AG09319 (cell line): ENCODE measurements at places on chromosomes 3 and 15.

DNA sequence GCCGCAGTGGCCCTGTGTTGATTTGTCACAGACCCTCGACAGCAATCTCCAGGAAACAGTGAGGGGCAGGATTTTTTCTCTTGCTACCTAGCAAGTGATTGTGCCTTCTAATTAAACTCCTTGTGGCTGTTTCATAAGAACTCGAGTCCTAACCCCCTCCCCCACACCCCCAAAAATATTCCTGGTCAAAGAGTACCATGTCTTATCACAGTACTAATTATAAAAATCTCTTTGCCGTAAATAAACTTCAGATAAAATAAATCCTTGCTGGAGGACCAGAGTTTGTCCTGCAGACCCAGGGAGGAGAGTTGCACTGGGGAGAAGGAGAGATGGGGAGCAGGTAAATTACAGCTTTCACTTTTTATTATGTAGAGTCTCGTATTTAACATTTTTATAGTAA, 64.3 kb downstream of the FAM174B start:
- no peak for DNase-seq

GRCh38 chr15:68576235-68576892, 2.4 kb upstream of the CORO2B start:
- DNase-seq = no peak

GRCh38 chr3:45873638-45874037, 12.7 kb upstream of the CCR9 start:
- no peak for DNase-seq

- no peak for DNase-seq
Observed at GRCh38 chr3:188262488-188262887, 108.5 kb downstream of the LPP start.

GRCh38 chr3:134998855-134999254, 203.8 kb downstream of the EPHB1 start:
- no peak for DNase-seq

DNA sequence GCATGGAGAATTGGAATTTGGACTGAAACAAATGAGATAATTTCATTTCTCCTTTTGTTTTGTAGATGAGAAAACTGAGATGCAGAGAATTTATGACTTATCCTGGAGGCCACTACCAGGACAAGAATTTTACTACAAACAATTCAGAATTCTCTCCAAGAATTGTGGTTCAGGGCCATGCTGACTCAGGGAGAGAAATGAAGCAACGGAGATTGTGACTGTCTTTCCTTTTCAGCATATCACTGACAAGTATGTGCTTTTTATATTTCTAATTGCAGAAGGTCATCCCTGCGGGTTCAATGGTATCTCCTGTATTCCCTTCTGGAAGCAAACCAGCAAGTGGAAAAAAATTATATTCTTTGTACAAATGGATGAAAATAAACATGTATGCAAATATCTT, 170.8 kb upstream of the MITF start:
- DNase-seq = no peak

- no peak for DNase-seq
Observed at GRCh38 chr3:100696161-100696560, 13.1 kb upstream of the TFG start.

- no peak for DNase-seq
Observed at GRCh38 chr3:34212175-34212574, 413.7 kb downstream of the PDCD6IP start.

GRCh38 chr15:49331442-49331841, 91.6 kb upstream of the FGF7 start:
- DNase-seq = no peak

- DNase-seq = no peak
Observed at GRCh38 chr3:120468635-120469295, 18.0 kb upstream of the FSTL1 start.

DNA sequence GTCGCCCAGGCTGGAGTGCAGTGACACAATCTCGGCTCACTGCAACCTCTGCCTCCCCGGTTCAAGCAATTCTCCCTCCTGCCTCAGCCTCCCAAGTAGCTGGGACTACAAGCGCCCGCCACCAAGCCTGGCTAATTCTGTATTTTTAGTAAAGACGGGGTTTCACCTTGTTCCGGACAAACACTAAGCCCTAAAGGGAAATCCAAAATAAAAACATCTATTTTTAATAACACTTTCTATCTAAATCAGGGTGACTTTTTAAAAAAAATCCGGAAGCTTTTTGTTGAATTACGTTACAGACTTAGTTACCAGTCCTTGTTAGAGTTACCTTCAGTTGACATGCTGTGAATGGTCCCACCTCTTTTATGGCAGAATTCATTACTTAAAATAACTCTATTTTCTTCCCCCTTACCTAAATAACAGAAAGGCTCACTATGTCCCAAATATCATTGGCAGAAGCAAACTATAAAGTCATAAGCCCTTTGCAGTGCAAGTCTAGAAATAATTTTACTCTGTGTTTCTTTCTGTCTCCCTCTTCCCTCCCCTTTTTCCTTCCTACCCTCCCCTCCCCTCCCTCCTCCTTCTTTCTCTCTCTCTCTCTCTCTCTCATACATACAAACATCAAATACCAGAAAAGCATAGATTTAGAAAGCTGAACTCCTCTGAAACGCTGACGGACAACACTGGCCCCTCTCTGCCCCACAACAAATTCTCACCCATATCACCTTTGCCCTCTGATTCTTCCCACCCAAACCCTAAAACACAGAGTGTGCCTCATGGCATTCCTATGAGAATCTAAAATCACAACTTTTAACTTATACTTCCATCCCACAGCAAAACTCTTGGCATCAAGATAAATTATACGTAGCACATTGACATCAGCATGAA, 18.3 kb downstream of the THBS1 start:
- DNase-seq = peak; percentile 48

GRCh38 chr3:190076601-190077394, 43.9 kb downstream of the P3H2 start:
- DNase-seq = peak; percentile 89

DNA sequence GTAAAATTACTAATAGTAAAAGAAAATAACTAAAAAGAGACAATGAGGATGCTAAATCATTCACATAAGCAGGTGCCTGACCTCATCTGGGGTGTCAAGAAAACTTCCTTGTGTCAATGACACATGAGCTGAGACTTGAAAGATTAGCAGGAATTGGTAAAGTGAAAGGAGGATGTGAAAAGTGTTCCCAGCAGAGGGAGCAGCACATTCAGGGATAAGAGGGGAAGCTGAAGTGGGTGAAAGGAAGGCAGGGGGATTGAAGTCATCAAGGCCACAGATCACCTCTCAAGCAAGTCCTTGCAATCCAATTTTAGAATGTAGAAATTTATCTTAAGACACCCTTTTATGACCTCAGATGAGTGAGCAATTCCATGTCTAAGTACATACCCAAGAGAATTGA, 60.2 kb upstream of the ACP3 start:
- DNase-seq = peak; percentile 24

DNA sequence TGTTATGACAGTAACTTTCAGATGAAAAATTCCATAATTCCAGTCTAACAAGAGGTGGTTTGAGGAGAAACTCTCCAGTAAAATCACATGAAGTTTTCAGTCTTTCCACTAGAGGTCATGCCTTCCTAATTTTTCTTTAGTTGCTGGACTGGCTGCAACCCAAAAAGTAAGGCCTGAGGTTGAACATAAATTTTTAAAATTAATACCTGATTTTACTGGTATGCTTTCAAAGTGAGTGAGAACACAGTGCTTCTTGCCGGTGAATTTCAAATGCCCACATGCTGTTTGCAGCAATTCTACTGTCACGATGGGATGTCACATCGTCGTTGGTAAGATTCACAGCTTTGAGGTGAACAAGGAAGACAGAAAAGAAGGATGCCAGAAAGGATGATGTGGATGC, 89.0 kb upstream of the FGF12 start:
- DNase-seq = no peak

DNA sequence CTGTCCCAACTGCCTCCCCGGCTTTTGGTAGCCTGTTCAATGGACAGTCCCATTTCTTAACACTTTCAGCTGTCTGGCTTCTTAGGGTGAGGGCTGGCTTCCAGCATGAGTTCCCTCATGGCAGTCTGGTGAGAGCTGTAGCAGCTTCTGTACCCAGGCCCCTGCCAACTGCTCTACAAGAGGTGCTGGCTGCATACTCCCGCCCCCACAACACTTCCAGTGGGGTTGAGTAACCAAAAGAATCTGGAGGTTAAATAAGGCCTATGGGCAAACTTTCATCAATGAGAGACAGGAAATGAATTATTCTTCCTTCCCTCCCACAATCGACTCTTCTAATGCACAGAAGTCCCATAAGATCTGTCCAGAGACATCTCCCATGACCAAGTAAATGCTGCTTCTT, 145.0 kb downstream of the NEK10 start:
- no peak for DNase-seq

DNA sequence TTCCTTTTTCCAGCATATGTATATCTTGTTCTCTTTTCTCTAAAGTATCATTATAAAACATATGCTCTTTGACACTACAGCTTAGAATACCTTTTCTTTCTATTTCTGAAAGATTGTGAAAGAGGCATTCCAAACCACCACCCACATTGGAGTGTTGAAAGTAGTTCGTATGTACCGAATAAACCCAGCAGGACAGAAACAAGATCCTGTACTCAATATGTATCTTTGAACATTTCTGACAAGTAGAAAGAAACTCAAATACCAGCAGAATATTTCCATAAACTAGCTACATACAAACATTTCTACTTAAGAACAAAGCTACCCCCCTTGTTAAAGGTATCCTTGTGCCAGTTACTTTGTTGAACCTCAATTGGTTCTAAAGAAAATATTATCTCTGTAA, 415.3 kb upstream of the ALCAM start:
- no peak for DNase-seq

DNA sequence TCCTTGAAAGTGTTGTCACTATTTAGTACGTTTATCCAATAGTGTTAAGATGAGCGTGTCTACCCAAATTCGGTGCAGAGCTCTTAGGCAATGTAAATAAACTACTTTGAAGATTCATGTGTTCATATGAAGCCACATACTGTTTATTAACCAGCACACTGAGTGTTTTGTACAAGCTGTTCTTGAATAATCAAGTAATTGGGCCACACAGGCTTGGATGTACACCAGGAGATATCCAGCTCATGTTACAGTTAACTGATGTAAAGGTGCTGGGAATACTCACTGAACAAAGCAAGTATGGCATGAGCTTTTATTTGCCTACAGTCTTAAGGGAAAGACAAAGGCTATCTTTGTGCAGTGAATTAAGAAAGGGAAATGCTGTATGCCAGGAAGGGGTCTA, 632 bp upstream of the DHX36 start:
- DNase-seq = no peak

DNA sequence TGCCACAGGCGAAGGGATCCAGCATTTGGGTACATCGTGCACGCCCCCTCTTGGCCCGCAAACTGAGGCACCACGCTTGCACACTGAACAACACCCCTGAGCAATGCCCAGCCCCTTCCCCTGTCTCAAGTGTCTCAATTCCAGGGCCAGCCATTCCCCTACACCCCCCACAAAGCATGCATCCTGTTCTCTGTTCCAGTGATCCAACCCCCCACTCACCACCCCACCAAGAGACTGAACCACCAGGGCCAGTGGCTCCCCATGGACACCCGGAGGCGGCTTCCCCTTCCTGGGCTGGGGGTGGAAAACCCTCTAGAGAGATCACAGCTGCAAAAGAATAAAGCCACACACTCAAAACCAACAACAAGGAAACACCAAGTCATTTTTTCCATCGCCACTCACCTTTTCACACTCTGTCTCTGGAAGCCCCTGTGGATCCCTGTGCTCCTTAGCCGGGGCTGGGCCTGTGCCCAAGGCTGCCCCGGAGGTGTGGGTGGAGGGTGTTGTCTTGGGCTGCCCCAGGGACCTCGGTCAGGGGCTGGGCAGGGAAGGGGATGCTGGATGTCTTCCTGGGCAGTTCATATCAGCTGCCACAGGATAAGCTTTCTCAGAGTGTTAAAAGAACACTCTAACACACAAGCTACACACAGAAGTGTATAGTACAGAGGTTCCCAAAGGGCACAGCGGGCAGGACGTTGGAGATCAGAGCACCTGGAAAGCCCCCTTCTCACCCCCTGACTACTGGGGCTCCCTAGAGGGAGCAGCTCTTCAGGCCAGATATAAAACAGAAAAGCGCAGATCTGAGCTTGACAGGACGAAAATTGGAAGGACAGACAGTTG, 92.5 kb downstream of the CHSY1 start:
- DNase-seq = no peak

DNA sequence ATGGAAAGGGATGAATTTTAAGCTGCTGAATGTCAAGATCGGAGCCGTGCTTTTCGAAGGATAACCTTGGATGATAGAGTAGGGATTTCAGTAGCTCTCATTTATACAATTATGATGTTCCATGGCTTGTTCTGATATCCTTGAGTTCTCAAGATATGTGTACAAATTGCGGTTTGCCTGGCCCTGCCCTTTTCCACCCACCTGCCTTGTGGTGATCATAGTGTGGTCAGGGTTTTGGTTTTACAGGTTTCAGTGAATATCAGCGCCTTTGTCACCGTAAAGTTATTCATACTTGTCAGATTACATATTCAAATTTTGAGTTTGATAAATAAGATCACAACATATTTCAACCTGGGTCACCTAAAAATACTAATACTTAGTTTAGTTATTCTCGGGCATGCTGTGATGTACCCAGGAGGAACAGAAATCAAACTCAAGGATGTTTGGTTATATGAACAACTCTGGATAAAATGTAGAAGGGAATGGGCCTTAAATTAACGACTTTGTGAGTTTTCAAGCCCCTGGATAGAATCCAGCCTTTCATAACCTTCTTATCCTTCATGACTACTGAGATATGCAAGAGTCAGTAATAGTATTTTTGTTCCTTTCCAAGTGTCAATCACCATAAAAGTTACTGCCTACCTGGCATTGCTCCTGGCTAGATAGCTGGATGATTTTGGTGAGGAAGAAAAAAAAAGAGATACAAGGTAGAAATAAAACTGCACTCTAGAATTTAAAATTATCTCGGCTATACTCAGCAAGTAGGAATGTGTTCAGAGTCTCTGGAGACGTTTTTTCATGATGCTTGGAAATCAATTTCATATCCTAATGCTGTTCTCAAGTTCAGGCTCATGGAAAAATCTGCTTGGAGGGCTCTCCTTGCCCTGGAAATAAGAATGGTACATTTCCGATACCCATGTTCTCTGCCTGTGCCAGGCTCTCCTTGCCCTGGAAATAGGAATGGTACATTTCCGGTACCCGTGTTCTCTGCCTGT, 209.2 kb upstream of the TPRG1 start:
- DNase-seq = no peak

GRCh38 chr3:133747907-133748639, 1.9 kb downstream of the TF start:
- DNase-seq = no peak

DNA sequence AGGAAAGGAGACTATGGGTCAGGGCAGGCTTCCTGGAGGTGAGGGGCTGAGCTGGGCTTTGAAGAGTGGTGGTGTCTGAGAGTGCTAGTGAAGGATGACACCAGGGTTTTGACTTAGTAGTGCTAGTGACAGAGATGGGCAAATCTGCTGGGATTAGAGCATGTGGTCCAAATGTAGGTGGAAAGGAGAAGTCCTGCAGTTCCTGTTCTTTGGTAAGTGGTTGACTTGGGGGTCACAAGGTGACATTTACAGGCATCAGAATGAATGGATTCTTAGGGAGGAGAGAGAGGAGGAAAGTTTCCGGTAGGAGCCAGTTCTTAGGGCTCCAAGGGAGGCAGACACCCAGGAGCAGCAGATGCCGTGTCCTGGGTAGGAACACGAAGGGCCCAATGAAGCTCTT, 796 bp upstream of the DOCK3 start:
- DNase-seq = no peak
